ENCODE measurements at places on chromosomes 12 and 14.

DNA sequence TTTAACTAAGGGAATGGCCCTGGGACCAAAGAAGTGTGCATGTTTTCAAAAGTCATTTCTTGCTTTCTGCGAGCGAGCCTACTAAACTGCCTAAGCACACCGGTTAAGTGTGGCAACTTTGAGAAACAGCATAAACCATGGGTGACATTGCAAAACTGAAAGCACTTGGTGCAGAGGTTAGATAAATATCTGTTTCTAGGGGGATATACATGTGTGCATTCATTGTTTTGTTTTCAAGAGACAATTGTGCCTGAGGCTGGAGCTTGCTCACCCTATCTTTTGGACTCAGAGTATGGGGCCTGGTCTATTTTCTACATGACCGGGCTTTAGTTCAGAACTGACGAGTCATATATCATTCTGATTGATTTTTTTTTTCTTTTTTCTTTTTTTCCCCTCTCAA lies 923.4 kb downstream of the NRXN3 start:
- DNase-seq = no peak

- DNase-seq = no peak
These were observed 4.8 kb downstream of the RNU4-2 start for GRCh38 chr12:120286768-120287490.

GRCh38 chr14:64971943-64972791 lies at the start of gene RAB15:
Gene RAB15, minus strand, starts transcription at chr14:64972336. Its CDS starts 260 bp downstream, at chr14:64972076.
- peak; percentile 26 for DNase-seq

DNA sequence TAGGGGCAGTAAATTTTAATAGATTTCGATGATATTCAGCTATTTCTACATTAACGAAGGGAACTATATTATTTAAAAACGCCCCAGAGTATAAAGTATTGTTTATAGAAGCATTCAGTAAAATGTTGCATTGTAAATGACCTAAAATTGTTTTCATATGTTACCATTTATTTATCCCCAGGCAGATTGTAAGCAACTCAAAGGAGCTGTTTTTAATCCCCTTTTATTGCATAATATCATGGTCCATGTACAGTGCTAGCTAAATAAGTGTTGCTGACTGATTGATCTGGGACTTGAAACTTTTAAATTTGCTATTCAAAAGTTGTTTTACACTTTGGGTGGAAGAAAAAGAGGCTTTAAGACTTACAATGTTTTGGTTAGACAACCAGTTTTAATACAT lies 199.0 kb upstream of the SLC38A2 start:
- no peak for DNase-seq

GRCh38 chr12:109577311-109577710 lies 3.7 kb downstream of the MVK start:
- DNase-seq = no peak

GRCh38 chr12:28776220-28776619 lies 372.9 kb upstream of the FAR2 start:
- DNase-seq = no peak

All from T-helper 22 cell (primary cell).